ENCODE measurements at places on chromosomes 16 and 17.

- no peak for DNase-seq
Measured at GRCh38 chr17:5819921-5820685, 235.8 kb upstream of the NLRP1 start.

DNA sequence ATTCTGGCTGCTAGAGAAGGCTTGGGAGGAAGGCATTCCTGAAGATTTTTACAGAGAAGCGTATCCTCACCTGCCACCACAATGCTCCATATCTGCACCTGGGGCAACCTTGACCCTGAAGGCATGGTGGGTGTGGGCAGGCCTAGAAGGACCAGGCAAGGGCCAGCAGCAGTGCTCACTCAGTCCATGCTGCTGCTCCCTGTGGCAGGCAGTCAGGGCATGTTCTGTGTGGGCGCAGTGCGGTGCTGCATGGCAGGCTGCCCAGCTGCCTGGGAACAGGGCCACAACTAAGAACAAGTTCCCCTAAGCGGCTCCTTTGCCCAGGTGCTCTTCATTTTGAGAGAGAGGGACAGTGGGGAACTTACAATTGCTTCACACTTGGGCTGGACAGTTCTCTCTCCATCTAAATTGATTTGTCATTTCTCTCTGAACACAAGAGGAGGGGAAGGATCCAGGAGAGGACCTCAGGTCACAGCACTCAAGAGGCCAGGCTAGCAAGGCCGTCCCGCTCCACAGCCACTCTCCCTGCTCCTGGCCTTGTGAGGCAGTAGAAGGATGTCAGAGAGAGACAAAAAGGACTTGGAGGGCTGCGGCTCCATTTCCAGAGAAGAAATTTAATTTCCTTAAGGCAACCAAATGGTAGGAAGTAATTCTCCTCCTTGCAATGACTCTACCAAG, 158.8 kb downstream of the AATF start:
- DNase-seq: no peak

DNA sequence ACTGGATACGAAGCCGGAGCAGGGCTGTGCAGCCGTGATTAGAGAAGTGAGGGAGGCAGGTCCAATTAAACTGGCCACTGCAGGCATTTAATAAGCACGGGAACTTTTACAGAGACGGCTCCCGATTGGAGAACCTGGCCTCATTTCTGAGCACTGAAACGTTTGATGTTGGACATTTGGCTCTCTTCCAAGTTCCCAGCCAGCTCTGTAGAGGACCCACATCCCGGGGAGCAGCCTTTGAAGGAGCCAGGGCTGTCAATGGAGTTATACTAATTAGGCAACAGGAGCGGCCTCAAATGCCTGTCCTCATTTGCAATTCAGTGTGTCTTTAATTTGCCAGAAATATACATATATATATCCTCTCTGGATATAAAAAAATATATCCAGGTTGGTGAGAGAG, 499.4 kb upstream of the C16orf82 start:
- no peak for DNase-seq

GRCh38 chr17:10772425-10773380, 31.2 kb downstream of the TMEM238L start:
- no peak for DNase-seq

GRCh38 chr16:68324780-68325357, 14.1 kb downstream of the PRMT7 start:
- no peak for DNase-seq

DNA sequence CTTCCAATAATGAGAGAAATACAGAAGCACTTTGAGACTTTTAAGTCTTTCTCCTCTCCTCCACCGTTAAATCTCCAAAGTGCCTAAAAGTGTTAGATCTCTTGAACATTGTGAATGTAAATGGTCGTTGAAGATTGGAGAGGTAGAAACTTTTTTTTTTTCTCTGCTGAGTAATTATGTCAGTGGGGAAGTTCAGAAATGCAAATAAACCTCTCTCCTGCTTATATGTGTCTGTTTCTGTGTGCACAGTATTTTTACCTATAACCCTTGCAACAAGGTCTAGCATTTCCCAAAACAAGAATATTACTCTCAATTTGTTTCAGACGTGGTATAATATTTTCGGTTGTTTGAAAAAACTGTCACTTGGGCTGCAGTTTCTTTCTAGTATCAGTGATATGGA, 833.6 kb upstream of the CDH8 start:
- no peak for DNase-seq

DNA sequence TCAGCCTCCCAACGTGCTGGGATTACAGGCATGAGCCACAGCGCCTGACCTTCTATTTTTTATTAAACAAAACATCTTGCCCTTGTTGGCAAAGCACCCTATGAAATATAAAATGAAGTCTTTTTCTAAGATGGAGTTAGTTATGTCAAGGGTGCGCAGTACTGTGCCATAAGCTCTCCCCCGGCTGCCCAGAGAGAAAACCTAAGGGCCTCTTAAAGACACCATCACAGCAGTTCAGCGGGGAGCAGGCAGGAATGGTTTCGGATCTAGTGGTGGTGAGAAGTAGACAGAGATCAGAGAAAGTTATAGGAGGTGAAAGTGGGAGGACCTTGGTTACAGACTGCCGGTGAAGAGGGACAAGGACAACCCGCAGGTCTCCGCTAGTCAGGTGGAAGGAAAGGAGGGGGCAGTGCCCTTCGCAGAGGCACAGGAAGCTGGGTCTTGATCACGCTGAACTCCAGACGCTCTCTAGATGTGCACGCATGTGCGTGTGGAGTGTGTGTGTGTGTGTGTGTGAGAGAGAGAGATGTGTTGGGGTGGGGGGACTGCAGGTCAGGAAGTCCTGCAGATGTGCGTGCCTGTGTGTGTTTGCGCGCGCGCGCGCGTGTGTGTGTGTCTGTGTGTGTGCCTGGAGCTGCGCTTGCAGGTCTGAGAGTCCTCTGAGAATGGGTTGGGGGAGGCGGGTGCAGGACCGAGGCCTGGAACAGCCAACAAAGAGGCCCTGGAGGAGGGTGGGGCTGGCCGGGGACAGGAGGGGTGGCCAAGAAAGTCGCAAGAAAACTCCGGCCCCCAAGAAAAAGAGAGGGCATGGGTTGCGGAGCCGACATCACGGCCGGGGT, 748 bp upstream of the CMTM3 start:
- peak; percentile 54 for DNase-seq

DNA sequence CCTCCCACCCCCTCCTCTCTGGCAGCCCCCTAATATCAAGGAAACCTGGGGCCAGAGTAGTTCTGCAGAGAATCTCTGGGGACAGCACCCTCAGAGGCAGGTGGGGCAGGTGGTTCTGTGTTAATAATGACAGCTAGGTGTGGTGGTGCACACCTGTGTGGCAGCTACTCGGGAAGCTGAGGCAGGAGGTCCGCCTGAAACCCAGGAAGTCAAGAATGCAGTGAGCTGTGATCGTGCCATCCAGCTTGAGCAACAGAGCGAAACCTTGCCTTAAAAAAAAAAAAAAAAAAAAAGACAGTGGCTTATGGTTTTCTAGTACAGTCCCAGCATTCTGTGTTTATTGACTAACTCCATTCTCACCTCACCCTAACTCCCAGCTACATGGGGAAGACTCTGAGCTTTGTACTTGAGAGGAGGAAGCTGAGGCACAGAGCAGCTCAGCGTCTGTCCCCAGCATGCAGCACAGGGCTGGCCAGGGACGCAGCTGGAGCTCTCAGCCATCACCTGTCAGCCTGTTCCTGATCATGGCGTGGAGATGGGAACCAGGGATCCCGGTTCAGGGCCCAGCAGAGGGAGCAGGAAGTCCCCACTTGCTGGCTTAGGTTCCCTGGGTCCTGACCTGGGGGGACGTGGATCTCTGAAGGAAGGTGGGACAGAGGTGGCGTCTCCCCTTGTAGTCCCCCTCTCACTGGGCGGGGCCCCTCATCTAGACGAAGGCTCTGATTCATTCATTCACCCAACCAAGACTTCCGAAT, 6.1 kb downstream of the DBNDD1 start:
- DNase-seq: no peak

- DNase-seq: no peak
Measured at GRCh38 chr17:5225668-5226457, 8.8 kb downstream of the SCIMP start.

- DNase-seq: no peak
Measured at GRCh38 chr17:47640076-47640475, 9.6 kb upstream of the KPNB1 start.

Measured in stimulated activated CD8-positive, alpha-beta memory T cell treated with anti-CD3 and anti-CD28 coated beads, Interleukin-12 subunit alpha, Interleukin-12 subunit beta, amount 100 ng/mL, for 1 hour (primary cell).